ENCODE measurements at places on chromosomes 12 and 14. TPM values are rescaled to one million over a fixed set of nuclear protein-coding genes. Genes with fewer than 3 reads are reported as not detected.

Gene ADAMTS20
- 6.0 TPM for total RNA-seq

Gene RTL1
- total RNA-seq: 0.07 TPM

Gene ACSS3
- total RNA-seq: 20.2 TPM

Gene LETMD1
- 43.3 TPM for total RNA-seq

DNA sequence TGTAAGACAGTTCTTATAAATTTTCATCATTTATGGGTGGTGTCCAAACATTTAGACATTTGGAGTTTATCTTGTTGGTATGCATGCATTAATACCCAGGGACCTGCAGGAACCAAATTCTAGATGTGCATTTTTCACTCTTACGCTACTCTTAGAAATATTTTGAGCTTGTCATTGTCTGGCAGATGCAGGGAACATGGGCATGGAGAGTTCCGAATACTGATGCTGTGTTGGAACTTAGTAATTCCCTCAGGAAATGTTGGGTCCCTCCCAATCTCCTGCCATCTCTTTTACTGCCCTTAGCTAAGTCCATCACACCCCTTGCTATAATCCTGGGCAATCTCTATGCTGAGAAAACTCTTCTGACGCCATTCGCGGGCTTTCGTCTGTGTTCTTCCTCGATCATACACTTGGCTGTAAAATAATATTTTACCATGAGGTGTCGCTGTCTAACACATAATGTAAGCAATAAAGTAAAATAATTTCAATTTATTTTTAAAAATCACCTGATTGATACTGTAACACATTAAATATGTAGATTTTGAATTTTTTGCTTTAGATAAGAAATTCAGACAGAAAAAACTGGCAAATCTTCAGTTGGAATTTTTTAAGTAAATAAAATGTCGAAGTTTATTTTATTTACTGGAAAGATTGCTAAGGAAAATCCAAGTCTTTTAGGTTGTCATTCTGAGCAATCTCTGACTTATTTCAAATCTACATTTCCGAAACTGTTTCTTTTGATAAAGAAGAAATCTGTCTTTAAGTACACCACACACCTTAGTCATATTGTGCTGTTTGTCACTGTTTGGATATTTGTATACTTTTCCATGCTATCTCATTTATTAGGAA, 304.1 kb upstream of the SSTR1 start:
- DNase-seq: no peak

- no peak for DNase-seq
These were observed 6.5 kb upstream of the VTI1B start for GRCh38 chr14:67680941-67681340.

DNA sequence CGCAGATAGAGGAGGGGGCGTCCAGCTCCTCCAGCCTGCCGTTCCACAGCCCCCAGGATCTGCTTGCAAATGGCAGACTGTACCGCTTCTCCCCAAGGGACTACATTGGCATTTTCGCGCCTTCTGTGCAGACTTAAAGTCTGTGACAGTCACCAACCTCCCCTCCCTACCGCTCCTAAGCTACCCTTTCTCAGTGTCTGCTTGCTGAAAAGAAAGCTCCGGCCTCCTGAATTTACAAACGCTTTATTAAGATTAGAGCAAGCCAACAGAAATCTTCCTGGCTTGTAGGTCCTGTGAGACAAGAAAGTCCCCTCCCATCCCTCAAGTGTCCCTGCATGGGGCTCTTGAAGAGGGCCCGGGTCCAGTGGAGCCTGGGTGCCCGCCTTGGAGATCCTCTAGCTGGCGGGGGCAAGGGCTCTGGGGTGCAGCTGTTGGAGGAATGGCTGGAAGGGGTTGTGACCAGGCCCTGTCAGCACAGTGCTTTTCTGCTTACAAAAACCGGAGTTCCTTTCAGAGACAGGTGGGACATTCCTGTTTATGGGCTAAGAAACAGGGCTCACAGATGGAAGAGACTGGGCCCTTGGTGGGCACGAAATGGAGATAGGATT, 2.8 kb upstream of the DLK1 start:
- DNase-seq: no peak

- peak; percentile 28 for DNase-seq
These were observed 64.8 kb downstream of the WSCD2 start for GRCh38 chr12:108193917-108194316.

GRCh38 chr14:99729991-99730875, 46.1 kb downstream of the CYP46A1 start:
- DNase-seq: peak; percentile 93

Measured in WTC11 (cell line).